ENCODE measurements at places on chromosomes 3 and 15.
A peak's percentile ranks its signal among the peaks of the same experiment; 100 is the strongest.

DNA sequence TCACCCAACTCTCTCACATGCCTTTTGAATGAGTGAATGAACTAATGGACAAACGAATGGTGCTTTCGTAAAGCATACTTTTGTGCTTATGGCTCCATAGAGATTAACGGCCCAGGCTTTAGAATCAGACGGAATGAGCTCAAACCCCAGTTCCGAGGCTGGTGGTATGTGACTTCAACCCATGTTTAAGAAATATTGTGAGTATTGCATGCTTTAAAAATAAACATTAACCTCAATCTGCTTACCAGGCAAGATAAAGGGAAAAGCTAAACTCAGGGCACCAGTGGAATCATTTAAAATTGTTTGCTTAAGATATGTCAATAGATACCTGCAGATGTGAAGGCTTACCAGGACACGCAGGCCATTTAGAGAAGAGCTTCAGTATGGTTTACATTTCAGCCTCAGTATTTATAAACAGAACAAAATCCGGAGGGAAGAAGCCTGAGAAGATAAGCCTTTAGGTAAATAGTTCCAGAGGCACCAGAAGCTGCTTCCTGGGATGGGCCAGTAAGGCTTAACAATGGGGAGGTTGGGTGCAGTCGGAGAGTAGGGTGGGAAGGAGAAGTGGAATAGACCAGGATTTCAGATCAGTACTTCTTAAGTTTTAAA lies 186.4 kb downstream of the ADAMTS9 start:
- DNase-seq, result no peak

DNA sequence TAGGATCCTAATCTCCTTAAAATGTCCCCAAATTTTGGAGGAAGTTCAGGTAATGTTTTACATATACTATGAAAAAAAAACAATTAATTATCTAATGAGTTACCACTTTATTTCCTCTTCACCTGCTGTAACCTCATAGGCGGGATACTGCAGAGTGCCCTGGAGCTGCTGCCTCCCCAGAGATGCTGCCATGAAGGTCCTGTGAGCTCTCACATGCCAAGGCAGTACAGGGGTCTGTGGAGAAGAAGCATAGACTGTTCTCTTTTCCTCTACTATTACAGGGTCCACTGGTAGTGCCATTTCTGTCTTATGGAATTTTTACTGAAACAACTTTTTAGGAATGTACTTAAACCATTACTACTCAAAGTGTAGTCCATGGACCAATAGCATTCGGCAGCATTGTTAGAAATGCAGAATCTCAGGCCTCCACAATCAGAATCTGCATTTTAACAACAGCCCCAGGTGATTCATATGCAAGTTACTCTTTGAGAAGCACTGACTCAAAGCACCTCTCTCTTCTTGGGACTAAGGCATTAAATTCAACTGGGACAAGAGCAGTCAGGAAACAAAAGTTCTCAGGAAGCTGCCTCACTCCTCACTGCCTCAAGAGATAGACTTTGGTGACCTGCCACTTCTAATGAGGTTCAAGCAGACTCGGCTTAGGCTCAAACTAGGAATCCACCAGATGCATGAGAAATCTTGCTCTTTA lies 30.3 kb upstream of the CPOX start:
- no peak for DNase-seq

DNA sequence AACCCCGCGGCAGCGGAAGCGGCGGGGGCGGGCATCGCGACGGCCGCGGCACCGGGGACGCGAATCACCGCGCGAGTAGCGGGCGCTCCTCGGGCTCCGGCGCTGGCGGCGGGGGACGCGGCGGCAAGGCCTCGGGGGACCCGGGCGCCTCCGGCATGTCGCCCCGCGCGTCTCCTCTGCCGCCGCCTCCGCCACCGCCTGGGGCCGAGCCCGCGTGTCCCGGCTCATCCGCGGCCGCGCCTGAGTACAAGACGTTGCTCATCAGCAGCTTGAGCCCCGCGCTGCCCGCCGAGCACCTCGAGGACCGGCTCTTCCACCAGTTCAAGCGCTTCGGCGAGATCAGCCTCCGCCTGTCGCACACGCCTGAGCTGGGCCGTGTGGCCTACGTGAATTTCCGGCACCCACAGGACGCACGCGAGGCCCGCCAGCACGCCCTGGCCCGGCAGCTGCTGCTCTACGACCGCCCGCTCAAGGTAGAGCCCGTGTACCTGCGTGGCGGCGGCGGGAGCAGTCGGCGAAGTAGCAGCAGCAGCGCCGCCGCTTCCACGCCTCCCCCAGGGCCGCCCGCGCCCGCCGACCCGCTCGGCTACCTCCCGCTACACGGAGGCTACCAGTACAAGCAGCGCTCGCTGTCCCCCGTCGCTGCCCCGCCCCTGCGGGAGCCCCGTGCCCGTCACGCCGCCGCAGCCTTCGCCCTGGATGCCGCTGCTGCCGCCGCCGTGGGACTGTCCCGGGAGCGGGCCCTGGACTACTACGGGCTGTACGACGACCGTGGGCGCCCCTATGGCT lies 675 bp downstream of the RBM15B start:
- peak; percentile 53 for DNase-seq

DNA sequence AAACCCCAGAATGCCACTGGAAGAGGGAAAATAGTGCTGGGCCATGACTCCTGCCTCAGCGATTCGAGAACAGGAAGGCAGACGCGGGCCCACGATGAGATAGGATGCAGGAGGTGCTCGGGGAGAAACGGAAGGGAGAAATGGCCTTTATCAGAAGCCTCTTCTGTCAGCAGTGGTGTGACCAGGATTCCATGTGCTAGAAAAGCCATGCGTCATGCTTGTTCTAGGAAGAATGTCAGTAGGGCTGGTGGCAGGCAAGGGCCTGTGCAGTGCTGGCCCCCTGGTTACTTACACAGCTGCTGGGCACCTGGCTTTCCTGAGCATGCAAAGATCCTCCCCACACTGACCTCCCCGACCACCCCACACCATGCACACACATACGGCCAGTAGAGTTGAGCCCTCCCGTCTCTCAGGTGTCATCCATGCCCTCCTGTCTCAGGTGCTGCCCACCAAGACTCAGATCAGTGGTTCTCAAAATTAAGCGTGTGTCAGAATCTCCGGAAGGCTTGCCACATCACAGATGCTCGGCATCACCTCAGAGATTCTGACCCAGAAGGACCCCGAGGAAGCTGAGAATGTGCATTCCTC lies 106.7 kb downstream of the ADAMTS17 start:
- no peak for DNase-seq

- DNase-seq, result no peak
These were observed 98.8 kb upstream of the WNT5A start for GRCh38 chr3:55585856-55586255.

- DNase-seq, result no peak
These were observed 107.6 kb downstream of the LRRK1 start for GRCh38 chr15:101026656-101027272.

All from GM03348 (cell line).